NCI-H1436 treated with DMSO at 0.1 percent for 48 hours (cell line): ENCODE measurements at places on chromosomes 1 and 21.

DNA sequence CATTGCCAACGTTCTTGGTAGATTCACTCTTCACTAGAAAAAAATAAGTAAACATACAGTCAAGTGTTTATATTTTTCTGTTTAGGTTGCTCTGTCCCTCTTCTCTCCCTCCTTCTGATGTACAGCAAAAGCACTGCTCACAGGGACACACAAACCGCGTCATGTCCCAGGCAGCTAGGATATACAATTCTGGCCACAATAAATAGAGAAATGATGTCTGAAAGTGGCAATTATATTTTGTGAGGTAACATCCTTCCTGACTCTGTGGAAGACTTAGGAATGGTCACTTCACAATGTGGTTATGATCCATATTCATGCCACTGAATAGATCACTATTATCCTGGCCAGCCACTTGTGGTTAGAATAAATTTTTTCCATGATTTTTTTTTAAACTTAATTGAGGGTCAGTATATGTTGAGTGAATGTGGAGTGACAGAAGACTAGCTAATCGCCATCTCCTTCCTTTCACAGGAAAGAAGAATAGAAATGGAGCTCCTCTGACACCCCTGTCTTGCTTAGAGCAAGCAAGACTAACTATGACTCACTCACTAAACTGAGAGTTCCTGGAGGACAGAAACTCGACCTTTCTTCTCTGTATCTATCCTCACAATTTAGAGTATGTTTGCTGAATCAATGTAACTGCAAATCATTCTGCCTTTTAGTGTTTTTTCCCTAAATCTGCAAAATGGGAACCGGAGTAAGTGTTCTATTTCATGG is 54.0 kb downstream of the ZNHIT6 start:
- DNase-seq = no peak

GRCh38 chr1:234975122-234975940 is 153.3 kb downstream of the TOMM20 start:
- DNase-seq = no peak

DNA sequence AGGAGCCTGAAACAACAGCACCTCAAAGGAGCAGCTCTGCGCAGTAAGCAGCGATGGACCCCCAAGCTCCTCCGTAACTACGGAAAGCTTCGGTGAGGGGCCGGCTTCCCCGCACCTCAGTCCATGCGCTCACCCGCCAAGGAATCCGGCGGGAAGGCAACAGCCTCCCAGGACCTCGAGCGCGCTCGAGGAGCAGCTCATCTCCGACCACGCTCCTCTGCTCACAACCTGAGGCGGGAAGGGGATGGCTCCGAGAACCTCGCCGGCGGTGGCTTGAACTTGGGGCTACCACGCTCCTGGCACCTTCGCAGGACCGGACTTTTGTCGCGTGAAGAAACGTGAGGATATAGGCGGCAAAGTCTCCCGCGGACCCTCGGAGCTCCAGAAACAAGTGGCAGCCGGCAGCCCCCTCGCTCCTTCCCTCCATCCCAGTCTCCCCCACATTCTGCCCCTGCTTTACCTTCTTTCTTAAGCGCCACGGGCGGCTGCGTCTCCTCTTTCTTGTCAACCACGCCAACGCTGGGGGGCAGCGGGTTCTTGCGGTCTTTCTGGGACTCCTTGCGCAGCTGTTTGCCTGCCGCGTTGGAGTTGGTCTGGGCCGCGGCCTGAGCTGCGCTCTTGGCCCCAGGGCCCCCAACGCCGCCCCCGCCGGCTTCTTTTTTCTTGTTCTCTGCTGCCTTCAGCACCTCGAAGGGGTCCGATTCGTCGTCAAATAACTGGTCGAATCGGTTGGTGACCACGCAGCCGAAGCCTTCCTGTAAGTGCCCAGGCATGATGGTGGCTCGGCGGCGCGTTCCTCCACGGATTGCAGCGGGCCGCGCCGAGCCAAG is 459 bp downstream of the SERBP1 start:
- DNase-seq = no peak

DNA sequence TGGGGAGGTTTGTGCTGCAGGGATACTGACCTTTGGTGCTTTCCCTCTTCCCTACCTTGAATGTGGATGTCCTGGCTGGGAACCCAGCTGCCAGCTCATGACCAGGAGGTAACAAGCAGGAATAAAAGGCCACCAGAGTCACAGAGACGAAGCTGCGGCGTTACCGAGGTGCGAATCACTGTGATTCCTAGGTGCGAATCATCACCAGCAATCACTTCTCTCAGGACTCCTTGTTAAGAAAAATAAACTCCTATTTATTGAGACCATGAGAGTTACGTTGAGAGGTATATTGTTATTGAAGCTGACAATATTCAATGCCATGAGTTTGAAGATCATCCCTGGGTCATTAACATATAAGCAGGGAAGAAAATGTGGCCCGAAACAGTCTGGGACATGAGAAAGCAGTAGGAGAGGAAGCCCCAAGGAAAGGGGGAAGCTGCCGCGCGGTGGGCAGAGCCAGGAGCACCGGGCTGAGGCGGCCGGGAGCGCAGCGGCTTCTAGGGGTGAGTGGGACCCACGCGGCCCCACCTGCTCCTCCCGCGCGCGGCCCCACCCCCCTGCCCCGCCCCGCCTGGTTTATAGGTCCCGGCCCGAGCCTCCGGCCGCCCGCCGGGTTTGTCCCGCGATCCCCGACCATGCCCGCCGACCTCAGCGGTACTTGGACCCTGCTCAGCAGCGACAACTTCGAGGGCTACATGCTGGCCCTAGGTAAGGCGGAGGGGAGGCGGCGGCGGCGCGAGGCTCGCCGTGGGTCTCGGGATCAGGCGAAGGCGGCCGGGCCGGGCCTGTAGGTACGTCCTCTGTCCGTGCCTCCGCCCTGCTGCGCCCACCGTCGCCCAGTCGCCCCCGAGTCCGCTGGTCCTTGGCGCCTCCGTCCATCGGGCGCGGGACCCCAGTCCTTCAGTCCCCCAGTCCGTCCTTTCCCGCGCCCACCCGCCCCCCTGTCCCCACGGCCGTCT is at the start of gene RBP7:
Gene RBP7 (plus strand): TSS at position 605 of the 959 bp plus-strand sequence. CDS start 31 bp downstream, at position 636.
- DNase-seq = no peak

DNA sequence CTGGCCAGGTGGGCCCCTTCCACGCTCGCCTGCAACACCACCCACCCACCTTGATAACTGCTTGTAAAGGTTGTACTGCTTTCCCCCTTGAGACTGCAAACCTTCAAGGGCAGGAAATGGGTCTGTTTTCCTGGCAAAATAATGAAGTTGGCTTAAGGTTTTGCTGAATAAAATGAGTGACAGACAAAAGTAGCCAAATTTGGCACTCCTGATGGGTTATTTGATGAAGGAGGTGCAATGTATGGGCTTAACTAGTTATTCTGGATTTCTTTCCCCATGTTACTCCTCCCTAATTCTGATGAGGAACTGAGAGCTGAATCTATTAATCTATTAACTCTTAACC is 14.6 kb upstream of the HLCS start:
- DNase-seq = no peak

DNA sequence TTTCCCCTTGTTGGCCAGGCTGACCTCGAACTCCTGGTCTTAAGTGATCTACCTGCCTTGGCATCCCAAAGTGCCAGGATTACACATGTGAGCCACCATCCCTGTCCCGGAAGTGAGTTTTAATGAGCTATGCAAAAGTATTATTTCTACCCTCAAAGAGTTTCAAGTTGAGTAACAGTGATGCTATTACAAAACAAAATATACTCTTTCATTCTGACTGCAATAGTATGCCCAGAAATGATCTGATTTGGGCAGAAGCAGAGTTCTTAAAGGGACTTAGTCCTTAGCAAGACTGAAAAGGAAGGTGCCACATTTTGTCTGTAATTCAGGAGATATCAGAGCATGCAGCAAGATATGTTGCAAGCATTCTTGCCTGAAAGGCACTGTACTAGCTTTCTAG is 375.4 kb downstream of the NUF2 start:
- no peak for DNase-seq

DNA sequence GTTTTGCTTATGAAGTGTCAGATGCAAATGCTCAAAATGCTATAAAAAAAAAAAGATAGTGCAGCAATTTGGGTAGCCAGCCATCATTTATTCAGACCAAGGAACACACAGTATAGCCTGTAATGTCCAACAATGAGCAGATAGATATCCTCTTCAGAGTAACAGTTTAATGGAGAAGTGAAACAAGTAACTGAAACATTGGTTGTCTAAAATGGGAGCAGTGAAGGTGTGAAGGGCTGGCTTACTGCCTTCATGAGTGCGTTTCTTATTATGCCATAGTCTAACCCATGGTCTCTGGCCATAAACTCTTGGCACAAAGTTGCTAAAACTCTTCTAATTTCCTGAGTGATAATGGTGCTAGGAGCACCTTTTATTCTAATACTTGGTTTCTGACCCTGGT is 11.4 kb downstream of the RGS5 start:
- no peak for DNase-seq
